ENCODE measurements at places on chromosomes 6 and 20.

GRCh38 chr6:56787209-56787608, 144.5 kb upstream of the DST start:
- DNase-seq = no peak

- no peak for DNase-seq
These were observed 9.9 kb downstream of the MDFI start for GRCh38 chr6:41648070-41648585.

DNA sequence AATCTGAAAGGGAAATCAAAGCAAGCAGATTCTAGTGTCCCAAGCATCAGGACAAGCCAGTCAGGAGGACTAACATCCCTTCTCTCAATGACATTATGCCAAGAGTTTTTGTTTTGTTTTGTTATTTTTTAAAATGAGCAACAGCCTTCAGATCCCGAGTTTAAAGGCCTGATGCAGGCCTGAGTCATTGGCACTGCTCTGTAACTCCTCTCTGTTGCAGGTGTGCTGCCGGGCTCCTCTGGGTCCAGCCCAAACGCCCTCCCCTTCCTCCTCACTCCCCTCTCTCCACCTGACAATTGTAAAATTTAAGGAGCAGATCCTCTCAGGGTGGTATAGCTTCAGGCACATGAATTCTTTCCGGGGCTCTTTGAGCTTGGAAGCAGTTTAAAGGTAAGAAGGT, 502.0 kb downstream of the BMP2 start:
- no peak for DNase-seq

- DNase-seq = no peak
These were observed 115.0 kb downstream of the SLC24A3 start for GRCh38 chr20:19327401-19327800.

GRCh38 chr20:10250902-10251301, 32.3 kb downstream of the SNAP25 start:
- no peak for DNase-seq

DNA sequence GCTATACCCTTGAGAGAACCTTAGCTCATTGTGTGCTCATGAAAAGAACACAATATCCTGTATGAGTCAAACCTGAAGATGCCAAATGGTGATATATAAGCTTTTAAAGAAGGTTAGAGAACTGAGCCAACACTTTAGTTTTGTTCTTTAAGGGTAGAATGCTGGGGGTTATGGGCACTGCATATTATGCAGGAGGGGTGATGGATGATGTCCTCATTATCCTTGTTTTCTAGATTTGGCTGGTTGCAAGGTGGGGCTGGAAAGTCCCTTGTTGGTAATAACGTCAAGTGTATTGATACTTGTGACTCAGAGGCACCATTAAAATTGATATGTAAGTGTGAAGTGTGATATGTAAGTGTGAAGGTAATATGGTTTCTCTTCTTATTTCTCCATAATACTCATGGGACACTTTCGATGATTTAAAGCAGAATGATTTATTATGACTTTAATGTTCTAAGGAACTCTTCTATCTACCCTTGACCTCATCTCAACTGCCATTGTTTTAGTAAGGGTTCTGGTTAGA, 113.7 kb upstream of the DTNBP1 start:
- DNase-seq = no peak

DNA sequence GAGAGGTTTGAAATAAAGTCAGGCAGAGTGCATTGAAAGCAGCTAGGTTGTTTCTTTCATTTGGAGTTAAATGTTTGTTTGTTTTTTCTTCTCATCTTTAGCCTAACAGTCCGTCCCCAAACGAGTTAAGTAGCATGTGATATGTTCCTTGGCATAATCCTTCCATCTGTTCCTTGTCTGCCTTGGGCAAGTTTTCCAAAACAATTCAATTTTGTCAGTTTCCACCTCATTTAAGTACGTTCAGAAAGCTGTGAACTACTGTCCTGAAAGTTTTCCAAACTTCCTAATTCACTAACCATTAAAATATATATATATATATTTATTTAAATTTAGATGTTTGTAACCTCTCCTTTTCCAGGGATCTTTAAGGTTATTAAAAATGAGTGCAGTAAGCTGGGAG, 61.8 kb upstream of the HDAC2 start:
- DNase-seq = no peak

DNA sequence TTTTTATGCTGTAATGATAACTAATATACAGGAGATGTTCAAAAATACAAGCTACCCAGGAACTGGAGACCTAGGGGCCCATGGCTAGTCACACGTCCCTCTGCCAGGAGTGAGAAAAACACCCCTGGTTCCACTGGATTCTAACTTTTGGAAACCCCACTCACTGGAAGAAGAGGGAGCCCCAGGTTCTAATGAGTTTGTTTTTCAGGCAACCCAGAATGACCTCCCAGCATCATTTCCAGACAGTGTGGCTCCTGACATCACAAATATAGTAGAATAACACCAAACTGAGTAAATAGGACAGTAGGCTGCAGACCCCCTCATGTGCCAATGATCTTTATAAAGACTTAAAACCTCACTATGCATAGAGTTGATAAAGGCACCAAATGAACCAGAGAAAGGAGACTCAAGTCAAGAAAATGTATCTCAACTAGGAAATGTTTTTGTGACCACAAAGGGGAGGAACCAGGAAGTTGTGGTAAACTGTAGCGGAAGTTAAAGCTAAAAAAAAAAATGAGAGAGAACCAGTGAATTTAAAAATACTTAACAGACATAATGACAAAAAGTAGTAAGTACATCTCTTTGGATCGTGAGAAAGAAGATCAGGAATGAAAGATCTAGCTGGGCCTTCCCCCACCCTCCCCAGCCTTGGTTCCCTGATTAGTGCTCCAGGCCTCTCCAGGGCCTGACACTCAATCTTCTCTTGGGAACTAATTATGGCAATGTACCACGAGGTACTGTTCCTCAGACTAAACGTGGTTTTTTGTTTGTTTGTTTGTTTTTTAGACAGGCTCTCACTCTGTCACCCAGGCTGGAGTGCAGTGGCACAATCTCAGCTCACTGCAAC, 19.8 kb downstream of the HLA-E start:
- peak; percentile 72 for DNase-seq
